ENCODE measurements at places on chromosomes 16 and 17.

- no peak for DNase-seq
Measured at GRCh38 chr16:59192551-59193199, 458.6 kb upstream of the GOT2 start.

DNA sequence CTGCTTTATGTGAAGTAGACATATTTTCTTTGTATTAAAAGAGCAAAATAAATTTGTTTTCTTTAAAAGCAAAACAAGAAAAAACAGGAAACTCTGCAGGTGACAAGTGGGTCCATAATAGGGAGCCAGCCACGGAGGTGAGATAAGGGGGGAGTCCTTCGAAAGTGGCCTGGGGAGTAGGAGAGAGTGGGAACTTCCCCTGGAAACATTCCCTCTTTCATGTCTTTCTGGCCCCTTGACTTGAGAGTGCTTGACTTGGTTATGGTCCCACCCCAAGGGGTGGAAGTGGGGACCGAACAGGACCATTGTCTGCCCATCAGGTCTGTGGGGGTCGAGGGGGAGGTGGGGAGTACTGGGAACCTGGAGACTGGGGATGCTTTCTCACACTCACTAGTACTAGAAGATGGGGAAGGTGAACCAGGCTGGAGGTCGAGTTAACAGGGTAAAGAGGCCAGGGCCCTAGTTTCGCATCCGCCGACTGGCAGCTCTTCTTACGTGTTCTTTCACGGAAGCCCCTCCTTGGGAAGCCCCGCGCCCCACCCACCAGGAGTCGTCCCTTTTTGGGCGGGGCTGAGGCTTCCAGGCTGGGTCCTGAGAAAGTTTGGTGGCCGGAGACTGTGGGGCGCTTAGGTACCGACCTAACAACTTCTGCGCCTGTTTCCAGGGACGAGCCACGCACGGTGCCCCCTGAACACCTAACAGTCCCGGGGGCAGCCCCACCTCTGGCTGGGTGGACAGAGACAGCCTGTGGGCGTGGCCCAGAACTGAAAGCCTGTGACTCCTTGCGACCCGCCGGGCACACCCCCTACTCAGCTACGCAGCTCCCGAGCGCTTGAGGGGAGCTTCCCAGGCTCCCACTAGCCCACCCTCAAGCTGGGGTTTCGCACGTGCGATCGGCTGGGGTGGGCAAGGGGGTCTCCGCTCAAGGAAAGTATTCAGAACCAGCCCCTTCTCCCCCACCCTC lies 790 bp downstream of the TRADD start:
- DNase-seq, result no peak

DNA sequence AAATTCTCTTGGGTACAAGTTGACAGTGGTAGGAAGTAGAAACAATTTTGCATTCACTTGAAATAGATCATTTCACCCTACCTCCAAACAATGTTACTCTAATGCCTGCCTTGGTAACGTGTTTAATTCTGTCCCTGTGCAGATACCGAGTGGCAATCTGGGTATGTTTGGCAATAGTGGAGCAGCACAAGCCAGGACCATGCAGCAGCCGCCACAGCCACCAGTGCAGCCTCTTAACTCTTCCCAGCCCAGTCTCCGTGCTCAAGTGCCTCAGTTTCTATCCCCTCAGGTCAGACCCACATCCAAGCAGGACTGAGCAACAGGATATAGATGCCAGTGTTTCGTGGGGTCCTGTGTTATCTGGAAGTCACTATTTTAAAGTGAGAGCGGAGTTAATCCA lies 49.3 kb downstream of the TMC6 start:
- DNase-seq, result no peak

DNA sequence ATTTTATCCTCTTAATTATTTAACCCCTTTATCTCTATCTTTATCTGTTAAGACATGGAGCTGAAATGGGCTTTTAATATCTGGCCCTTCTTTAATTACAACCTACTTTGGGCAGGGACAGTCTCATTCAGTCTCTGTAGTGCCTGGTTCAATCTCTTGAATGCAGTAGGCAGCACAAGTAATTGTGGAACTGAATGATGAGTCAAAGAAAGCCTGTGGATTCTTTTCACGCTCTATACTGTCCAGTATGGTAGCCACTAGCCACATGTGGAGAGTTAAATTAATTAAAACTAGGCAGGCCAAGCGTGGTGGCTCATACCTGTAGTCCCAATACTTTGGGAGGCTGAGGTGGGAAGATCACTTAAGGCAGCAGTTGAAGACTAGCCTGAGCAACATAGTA lies 9.3 kb downstream of the BPTF start:
- DNase-seq, result no peak

DNA sequence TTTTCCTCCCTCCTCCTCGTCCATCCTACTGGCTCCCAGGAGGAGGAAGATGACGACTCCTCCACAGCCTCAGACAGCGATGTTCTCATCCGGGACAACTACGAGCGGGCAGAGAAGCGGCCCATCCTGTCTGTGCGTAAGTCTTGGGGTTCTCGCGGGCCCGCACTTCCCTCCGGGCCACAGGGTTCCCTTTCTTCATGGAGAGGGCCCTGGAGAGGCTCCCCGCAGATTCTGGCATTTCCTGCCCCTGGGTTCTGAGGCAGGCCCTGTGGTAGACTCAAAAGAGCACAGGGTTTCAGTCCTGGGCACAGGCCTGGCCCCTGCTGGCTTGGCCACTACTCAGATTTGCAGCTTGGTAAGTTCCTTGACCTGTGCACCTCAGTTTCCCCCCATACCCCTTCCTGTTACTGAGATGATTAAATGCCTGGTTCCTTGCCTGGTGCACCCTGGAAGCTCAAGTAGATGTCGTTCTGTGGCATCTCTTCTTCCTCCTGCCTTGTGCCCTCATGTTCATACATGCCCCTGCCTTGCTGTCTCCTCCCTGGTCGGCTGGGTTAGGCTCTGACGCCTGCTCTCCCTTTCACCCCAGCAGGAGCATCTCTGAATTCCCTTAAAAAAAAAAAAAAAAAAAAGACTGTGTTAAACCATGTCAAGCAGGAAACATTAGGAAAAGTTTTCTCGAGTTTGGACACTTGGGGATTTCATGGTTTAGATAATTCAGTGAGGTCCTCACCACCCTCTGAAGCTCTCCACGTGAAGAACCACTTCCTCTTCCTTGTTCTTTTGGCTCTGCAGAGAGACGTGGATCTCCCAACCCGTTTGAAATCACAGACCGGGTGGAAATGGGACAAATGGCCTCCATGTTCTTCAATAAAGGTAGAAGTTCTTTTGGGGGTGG lies 14.3 kb upstream of the NAT9 start:
- DNase-seq, result no peak

DNA sequence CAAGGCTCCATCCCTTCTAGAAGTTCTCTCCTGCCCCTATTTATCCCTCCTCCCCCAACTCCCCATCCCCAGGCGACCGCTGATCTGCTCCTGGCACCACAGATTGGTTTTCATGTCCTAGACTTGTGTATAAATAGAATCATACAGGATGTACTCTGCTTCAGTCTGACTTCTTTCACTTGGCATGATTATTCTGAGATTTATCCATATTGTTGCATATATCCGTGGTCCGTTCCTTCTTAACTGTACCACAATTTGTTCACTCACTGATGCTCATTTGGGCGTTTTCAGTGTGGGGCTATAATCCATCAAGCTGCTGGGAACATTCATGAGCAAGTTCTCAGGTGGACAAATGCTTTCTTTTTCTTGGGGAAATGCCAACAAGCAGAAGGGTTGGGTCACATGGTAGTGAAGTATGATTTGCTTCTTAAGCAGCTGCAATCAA lies 23.9 kb downstream of the PITPNM3 start:
- DNase-seq, result no peak

DNA sequence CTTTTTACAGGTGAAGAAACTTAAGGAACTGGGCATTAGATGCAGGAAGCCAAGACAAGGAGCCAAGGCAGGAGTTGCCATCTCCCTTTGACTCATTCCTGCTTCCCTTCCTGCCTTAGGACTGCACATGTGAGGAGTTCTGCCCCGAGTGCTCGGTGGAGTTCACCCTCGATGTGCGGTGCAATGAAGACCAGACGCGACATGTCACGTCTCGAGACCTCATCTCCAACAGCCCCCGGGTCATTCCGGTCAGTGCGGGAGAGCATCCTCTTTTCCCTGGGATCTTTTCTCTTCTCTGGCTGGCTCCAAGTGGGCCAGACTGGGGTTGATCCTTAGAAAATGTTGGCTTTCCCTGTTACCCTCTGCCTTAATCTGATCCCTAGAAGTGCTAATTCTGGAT lies 6.6 kb downstream of the POLR2C start:
- no peak for DNase-seq

DNA sequence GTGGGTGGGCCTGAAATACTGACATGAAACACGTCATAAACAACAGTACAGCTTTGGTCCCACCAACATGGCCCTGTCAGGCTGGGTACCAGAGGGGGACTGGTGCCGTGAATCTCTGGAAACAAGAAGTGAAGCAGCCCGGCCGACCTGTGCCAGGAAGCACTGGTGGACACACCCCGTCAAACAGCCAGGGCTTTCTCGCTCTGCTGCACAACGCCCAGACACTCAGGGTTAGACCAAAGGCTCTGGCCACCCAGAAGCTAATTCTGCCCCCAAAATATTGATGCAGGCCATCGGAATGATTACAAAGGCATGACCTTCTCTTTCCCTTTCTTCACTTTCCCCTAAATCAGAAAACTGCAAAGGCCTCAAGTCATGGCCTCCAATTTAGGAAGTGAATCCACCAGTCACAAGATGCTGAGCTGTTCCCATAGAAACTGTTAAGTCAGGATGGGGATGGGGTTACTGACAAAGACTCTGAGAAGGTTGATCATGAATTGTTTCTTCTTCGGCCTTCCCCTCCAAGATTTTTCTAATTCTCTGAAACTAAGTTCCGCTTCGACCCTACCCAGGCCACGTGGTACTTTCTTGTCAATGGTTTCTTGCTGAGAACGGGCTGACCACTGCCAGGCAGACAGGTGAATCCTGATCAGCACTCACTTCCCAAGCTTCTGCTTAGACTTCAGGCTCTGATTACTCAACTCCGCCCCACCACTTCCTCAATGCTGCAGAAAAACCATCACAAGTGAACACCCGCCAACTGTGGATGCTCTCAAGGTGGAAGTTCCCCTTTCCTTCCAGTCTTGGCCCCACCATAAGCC lies 6.7 kb downstream of the PITPNA start:
- no peak for DNase-seq

DNA sequence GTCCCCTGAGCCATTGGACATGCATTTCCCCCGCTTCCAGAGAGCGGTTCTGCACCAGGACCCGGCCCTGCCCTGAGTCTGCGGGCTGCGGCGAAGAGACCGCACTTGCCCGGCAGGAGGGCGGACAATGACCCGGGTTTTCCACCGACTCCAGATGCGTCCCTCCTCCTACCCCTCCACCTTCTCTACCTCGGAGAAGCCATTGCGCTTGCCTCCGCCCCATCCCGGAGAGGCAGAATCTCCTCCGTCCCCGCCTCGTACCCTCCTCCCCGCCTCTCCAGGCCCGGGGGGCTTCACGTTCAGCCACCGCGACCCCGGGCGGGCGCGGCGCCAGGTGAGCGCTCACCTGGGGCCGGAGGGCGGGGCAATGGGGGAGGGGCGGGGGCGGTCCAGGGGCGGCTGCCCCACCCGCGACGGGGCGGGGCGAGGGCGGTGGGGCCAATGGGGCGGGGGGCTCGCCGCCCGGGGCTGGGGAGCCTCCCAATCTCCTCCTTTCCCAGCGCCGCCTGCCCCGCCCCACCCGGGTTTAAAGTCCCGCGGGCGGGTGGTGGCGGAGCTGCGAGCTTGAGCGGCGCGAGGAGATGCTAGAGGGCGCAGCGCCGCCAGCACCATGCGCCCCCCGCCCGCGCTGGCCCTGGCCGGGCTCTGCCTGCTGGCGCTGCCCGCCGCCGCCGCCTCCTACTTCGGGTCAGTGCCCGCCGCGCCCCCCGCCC lies at the start of gene WNT9B:
Gene WNT9B (plus strand): TSS at position 555 of the 713 bp plus-strand sequence. CDS start 56 bp downstream, at position 611.
- DNase-seq, result no peak

- DNase-seq, result no peak
Measured at GRCh38 chr17:57671667-57672632, 73.1 kb downstream of the CCDC182 start.

- DNase-seq, result no peak
Measured at GRCh38 chr16:64225696-64226095, 896.2 kb downstream of the CDH11 start.

DNA sequence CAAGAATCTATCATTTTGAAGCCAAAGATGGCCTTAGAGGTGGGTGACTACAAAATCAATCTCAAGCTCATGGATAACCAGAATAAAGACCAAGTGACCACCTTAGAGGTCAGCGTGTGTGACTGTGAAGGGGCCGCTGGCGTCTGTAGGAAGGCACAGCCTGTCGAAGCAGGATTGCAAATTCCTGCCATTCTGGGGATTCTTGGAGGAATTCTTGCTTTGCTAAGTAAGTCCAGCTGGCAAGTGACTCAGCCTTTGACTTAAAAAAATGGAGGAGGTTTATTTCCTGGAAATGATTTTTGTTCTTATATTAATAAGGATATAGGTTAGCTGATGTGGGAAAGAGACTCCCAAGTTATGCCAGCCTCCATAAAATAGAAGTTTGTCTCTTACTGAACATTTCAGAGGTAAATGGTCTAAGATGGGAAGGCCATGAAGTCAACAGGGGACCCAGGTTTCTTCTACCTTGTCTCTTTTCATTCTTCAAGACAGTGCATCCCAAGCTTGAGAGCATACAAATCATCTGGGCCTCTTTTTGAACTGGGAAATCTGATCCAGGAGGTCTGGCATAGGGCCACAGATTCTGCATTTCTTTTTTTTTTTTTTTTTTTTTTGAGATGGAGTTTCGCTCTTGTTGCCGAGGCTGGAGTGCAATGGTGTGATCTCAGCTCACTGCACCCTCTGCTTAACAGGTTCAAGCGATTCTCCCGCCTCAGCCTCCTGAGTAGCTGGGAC lies 19.8 kb upstream of the TANGO6 start:
- DNase-seq, result peak; percentile 65

- no peak for DNase-seq
Measured at GRCh38 chr17:56581635-56582627, 11.6 kb upstream of the NOG start.

GRCh38 chr16:54744998-54745397 lies 185.7 kb upstream of the IRX5 start:
- DNase-seq, result no peak

- no peak for DNase-seq
Measured at GRCh38 chr16:6726621-6727020, 606.0 kb upstream of the RBFOX1 start.

DNA sequence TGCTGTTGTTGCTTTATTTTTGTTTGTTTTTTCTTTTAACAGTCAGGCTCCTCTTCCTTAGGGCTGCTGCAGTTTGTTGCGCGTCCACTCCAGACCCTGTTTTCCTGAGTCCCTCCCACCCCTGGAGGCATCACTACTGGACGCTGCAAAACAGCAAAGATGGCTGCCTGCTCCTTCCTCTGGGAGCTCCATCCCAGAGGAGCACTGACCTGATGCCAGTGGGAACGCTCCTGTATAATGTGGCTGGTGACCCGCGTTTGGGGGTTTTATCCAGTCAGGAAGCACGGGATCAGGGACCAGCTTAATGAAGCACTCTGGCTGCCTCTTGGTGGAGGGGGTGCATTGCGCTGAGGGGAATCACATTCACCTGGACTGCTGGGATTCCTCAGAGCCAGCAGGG lies 1005.6 kb downstream of the CDH8 start:
- DNase-seq, result no peak

- no peak for DNase-seq
Measured at GRCh38 chr17:5672815-5673430, 88.6 kb upstream of the NLRP1 start.

Data from HFF-Myc (cell line).